H1 (cell line): ENCODE measurements at places on chromosomes 2 and 18. TPM values are rescaled to one million over a fixed set of nuclear protein-coding genes. Genes with fewer than 3 reads are reported as not detected.

The GAREM1 gene
- total RNA-seq = 9.2 and 9.6 TPM in 2 replicates

The LIMS3 gene
- total RNA-seq = 2.0 and 2.7 TPM in 2 replicates

- no peak for DNase-seq
Measured at GRCh38 chr18:27239669-27240068, 54.6 kb upstream of the CHST9 start.

DNA sequence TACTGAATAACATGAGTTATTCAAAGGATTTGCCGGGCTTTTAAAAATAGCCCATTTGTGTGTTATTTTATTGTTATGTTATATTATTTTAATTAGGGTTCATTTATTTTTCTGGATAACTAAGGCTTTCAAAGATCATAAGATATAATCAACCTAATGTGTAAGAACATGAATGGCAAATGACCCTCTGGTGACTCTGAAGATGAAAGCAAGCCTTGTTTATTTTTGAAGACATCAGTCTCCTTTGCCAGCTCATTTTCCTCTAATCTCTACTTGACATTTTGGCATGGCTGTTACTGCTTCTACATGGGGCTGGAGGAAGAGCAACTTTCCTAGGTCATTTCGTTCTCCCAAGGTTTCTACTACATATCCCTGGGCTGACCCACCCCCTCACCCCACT lies 10.6 kb downstream of the FAP start:
- no peak for DNase-seq

DNA sequence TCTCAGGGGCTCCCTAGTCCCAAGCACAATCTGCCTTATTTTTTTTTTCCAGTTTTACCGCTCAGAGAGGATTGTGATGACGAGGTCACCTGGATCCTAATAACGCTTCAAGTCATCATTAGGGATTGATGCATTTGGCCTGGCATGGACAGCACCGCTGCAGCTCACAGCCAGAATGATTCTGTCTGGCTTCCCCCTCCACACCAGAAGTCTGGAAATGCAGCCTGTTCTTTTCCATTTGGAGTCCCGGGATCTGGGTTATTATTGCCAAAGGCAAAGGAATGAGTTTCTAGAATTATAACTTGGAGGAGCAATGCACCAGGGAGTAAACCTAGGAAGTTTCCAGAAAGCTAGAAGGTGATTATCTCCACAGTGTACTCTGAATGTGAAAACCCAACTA lies 81.1 kb upstream of the TAF1B start:
- DNase-seq = no peak

The DYSF gene
- 7.1 and 8.5 TPM in 2 replicates for total RNA-seq

The MEIS1 gene
- 0.63 and 1.2 TPM in 2 replicates for total RNA-seq

GRCh38 chr18:31596081-31596872 lies 4.6 kb downstream of the TTR start:
- no peak for DNase-seq

DNA sequence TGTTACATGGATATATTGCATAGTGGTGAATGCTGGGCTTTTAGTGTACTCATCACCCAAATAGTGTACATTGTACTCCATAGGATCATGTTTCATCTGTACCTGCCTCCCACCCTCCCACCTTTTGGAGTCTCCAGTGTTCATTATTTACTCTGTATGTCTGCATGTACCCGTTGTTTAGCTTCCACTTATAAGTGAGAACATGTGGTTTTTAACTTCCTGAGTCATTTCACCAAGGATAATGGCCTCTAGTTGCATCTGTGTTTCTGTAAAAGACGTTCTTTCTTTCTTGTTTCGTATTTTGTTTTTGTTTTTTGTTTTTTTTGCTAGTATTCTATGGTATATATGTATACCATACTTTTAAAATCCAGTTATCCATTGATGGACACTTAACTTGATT lies 107.5 kb downstream of the MSTN start:
- no peak for DNase-seq

The CPLX4 gene
- not detected in 2 replicates for total RNA-seq

- no peak for DNase-seq
Measured at GRCh38 chr2:15074751-15075700, 442.5 kb downstream of the LRATD1 start.

- no peak for DNase-seq
Measured at GRCh38 chr18:37636831-37637477, 71.4 kb upstream of the CELF4 start.
